ENCODE measurements at places on chromosomes 1 and 21.
A peak's percentile ranks its signal among the peaks of the same experiment; 100 is the strongest.

DNA sequence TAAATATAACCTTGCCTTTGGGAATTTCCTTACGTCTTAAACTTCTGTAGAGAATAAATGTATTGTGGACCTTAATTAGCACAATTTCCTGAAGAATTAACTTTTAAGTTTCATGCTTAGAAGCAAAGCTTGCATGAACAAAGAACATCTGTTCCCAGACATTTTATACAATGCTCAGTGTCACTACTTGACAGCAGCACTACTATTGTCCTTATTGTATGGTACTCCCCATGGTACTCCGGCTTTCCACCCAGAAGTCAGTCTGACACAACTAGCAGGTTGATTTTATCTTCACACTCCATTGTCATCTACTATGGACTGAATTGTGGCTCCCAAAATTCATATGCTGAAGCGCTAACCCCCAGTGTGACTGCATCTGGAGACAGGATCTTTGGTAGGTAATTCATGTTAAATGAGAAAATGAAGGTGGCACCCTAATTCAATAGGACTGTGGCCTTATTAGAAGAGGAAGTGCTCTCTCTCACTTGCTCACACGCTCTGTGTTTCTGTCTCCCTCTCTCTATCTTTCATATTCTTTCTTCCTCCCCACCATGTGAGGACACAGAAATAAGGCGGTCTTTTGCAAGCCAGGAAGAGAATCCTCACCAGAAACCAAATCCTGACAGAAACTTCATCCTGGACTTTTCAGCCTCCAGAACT, 10.7 kb upstream of the OR2B11 start:
- DNase-seq: no peak

DNA sequence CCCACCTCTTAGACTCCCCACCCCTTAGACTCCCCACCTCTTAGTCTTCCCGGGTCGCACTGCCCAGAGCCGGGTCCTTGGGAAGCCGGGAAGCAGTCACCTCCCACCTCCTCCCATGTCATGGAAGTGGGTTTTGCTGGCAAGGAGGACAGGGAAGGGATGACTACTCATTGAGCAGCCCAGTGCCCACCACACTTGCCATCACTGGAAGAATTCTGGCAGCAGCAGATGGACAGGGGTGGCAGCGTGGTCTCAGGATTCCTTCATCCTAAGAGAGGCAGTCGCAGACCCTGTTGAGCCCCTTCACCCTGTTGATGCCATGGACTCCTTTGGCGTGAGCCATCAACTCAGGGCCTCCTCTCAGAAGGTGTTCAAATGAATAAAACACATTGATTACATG, 140.8 kb downstream of the PGBD5 start:
- DNase-seq: no peak

- DNase-seq: no peak
Measured at GRCh38 chr1:22953740-22954141, 18.9 kb downstream of the LACTBL1 start.

DNA sequence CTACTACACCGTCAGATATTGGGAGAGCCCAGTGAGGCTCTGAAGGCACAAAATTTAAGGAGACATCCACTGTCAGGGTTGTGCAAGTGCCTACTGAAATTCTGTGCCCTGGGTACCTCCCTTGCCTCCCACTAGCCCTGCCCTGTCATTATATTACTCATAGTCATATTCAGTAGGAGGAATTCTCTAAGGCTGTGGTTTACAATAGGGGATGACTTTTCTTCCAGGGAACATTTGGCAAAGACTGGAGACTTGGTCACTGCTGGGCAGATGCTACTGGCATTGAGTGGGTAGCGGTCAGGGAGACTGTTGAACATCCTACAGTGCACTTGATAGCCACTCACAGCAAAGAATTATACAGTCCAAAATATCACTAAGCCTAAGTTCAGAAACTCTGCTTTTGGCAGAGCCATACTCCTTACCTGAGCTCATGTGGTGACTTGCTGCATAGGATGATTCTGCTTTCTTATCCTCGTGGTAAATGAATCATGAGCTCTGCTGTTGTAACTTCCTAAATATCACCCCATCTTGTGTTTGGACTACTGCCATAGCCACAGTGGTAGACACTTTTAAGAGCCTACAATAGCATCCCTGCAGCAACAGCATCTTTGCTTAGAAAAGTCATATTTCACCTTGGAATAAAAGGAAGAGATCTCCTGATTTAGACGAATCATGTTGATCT, 563.4 kb upstream of the PLXNA2 start:
- no peak for DNase-seq

GRCh38 chr1:1309251-1310108, 1.1 kb downstream of the PUSL1 start:
- DNase-seq: no peak

DNA sequence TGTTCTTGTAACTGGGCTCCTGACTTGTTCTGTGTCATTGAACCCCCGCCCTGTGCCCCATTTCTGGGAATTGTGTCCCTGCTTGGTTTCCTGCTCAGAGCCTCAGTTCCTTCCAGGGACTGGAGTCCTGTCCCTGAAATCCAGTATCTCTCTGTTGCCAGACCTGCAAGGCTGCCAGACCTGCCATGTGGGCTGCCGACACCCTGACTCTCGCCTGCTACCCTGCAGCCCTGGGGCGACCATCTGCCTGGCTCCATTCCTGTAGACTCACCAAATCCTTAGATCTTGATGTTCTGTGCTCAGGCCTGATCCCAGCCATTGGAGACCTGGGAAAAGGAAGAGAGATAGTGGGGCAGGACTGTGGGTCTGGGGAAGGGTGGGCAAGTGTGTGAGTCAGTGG, 383.3 kb upstream of the PROX1 start:
- DNase-seq: no peak

DNA sequence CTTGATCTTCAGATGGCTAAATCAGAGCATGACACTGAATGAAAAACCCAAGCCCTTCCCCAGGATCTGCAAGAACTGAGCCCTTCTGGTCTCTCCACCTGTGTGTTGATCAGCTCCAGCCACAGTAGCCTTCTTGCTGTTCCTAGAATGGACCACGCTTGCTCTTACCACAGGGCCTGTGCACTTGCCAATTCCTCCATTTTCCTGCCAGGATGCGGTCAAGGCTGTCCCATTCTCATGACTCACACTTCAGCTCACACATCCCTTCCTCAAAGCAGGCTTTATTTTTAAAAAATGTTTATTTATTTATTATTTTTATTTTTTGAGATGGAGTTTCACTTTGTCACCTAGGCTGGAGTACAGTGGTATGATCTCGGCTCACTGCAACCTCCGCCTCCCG, 43.6 kb upstream of the GRHL3 start:
- no peak for DNase-seq

DNA sequence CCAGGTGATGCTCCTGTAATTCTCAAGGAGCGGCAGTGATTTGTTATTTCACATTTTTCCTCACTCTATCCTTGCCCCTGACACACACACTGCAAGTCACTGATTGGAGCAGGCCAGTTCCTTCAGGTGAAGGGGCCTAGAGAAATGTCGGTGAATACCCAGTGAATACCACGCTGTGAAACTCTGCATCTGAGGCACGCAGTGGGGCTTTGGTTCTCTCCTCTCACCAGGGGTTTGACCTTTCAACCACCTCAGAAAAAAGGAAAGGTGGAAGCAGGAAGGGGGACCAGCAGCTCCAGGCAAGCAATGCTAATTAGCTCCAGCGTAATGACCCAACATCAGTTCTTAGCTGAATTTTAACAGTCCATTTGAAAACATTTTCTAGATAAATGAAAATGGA, 532 bp upstream of the FAM177B start:
- peak; percentile 41 for DNase-seq

DNA sequence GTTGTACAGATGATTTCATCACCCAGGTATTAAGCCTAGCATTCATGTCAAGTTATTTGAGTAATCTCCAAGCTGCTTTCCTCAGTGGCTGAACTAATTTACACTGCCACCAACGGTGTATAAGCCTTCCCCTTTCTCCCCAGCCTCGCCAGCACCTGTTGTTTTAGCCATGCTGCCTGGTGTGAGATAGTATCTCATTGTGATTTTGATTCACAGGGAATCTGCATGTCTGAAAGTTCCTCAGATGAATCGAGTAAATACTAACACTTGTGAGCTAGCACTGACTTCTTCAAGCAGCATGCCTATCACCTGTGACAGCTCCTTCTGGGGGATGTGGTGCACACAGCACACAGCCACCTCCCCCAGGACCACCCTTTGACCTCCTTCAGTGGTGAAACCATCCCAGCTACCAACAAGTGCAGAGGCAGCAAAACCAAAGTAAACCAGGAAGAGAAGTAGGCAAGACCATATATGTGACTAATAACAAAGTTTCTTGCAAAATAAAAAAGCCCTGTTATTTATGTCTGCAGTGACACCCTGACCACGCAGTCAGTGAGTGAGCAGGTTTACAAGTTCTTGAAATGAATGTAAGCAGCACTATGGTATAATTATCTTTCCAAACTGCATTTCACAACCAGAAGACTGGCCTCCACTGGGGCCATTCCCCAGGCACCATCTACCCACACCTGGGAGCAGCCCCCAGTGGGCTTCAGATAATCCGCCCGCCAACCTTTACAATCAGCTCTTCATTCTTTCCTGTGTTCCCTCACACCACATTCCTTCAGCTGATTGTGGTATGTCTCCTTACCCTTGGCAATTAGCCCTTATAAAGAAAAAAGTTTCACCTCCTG, 173.8 kb downstream of the ETS2 start:
- DNase-seq: peak; percentile 52

GRCh38 chr21:41731081-41731480, 35.8 kb downstream of the RIPK4 start:
- no peak for DNase-seq

GRCh38 chr1:169105434-169106094, 926 bp upstream of the ATP1B1 start:
- peak; percentile 44 for DNase-seq

GRCh38 chr1:4053774-4054173, 153.7 kb upstream of the C1orf174 start:
- peak; percentile 35 for DNase-seq

GRCh38 chr1:221015159-221015790, 136.0 kb downstream of the HLX start:
- DNase-seq: no peak

GRCh38 chr1:32125313-32125712, 17.5 kb downstream of the KPNA6 start:
- DNase-seq: no peak

DNA sequence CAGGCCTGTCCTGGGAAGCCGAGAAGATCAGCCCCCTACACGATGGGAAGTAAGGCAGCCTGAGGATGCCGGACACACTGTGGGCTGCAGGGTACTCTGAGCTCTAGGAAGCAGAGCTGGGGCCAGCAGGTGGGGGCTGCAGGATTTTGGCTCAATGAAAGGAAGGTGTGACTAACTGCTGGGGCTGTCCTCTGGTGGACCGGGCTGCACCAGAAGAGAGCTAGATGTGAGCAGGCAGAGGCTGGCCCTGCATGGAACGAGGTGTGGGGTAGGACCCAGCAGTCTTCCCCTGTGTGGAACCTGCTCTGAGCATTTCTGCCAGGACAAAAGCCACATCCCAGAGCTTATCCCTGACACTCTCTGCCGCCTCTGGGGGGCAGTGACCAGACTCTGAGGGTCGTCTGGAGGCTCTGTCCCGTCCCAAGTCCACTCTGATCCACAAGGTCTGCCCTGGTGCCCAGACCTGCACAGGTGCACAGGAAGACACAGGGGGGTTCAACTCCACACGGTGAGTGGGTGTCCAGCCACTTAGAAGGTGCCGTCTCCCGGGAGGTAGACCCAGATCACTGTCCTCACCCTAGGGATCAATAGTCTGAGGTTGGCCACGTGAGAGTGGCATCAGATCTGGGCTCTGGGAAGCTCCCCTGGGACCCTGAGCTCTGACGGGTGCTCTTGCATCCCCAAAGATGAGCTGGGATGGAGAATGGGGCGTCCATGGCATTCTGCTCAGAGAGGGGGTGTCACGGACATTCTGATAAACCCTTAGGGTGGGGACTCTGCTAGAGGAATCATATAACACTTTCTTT, 187.6 kb upstream of the VAMP3 start:
- DNase-seq: no peak

- DNase-seq: peak; percentile 69
Measured at GRCh38 chr1:33180226-33180910, 1.5 kb downstream of the TRIM62 start.

GRCh38 chr1:48062353-48062752, 65.2 kb upstream of the TRABD2B start:
- DNase-seq: no peak

DNA sequence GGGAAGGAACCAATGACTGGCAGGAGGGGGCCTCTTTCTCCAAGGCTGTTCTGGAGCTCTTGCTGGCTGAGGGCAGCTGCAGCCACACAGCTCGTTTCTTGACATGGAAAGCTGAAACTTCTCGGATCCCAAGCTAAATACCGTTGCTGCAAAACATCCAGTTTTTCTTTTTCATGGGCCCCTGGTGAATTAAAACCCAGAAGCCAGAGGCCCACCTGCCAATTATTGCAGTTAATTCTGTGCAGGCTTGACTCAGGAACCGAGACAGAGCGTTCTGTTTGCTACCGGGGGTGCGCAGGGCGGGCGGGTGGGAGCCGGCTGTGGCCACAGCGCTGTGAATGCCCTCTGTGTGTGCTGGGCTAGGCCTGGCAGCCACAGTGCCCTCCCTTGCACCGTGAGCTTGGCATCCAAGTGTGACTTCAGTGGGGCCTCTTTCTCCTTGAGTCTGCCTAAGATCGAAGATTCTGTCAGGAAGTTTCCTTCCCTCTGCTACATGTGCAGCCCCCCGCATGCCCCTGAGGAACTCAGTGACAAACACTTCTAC, 19.9 kb upstream of the KCNE2 start:
- DNase-seq: no peak

DNA sequence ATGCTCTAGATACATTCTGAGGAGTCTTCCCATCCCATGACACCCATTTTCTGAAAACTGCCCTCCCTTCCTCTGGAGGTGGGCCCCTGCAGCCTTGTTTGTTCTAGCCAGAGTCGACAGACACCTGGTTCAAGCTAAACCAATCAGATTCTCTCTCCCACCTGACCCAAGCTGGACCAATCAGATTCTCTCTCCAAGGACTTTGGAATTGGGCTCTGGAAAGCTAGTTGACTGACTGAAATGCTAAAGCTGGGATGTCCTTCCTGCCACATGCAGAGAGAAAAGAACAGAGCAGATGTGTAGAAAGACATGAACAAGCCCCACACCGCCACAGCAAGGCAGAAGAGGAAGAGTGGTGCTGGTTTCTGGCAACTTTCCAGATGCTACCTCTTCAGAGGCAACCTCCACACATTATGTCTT, 24.6 kb downstream of the ASAP3 start:
- no peak for DNase-seq

- peak; percentile 76 for DNase-seq
Measured at GRCh38 chr1:8962812-8963530, 17.3 kb downstream of the CA6 start.

DNA sequence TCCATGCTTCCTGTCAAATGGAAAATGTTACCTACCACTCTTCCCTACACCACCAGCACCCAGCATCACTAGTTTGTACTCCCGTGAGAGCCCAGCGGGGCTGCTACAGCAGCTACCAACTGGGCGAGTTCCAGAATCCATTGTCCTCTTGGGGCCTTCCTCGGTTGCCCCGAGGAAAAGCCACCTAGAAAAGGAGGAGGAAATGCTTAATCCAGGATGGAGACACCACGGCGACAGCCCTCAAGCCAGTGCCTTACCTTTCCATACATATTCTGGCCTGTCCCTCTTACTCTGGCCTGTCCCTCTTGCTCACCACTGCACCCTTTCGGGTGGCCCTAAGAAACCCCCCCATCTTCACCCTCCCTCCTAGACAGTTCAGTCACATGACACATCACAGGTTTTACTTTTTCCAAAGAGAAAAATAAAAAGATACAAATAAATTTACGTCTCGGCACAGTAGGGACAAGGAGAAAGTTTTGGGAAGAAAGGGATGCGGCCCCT, 478 bp downstream of the RIT1 start:
- DNase-seq: no peak

- no peak for DNase-seq
Measured at GRCh38 chr21:36791695-36792470, 93.0 kb downstream of the SIM2 start.

Measured in H1 (cell line).